SW480 (cell line): ENCODE measurements at places on chromosomes 5 and 9.

- no peak for DNase-seq
These were observed 72.9 kb downstream of the ZNF622 start for GRCh38 chr5:16392718-16393117.

GRCh38 chr5:76086095-76086494 lies 2.9 kb downstream of the SV2C start:
- DNase-seq, result no peak

- no peak for DNase-seq
These were observed 32.0 kb upstream of the TTC1 start for GRCh38 chr5:159976921-159977320.

DNA sequence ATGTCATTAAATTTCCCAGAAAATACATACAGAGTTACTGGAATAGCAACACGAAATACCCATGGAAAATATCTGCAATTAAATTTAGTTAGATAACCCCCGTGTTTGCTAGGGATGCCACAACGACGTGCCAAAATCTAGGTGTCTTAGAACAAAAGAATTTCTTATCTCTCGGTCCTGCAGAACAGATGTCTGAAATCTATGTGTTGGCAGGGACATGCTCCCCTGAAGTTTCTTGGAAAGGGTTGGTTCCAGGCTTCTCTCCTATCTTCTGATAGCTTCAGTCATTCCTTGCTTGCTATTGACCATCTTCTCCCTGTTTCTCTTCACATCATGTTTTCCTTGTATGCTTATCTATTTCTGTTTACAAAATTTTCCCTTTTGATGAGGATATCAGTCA lies 1067.0 kb downstream of the CDH18 start:
- no peak for DNase-seq

GRCh38 chr5:142322747-142323479 lies 1.9 kb downstream of the SPRY4 start:
- no peak for DNase-seq

GRCh38 chr9:126696401-126697145 lies 82.8 kb downstream of the LMX1B start:
- DNase-seq, result no peak

DNA sequence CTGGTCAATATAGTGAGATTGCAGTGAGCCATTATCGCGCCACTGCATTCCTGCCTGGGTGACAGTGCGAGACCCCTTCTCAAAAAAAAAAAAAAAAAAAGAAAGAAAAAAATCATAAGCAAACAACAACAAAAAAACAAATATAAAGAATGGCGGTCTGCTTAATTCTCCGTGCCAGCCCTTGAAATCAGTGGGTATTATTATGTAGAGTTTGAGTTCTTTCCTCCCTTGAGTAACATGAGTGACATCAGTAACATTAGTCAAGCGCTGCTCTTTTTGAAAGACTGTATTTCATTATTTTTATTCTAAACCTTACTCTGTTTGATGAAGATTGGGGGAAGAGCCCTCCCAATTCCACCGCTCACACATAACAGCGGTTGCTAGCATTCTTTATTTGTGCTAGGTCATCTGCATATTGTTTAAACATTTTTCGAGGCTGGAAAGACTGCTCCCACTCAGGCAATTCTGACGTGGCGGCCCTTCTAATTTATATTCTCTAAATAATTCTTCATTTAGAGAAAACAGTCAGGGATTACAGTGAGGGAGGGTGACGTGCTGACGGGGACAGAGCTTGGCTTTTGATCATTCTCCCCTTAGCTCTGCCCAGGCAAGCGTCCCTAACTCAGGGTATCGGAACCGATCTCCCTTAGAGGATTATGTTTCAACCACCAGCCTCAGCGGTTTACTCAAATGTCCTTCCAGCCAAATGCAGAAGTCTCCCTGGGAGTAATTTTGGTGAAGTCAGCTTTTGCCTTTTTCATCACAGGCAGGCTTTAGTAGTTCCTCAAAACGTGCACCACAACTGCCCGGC lies 860 bp upstream of the MARCHF6 start:
- DNase-seq, result peak; percentile 59

DNA sequence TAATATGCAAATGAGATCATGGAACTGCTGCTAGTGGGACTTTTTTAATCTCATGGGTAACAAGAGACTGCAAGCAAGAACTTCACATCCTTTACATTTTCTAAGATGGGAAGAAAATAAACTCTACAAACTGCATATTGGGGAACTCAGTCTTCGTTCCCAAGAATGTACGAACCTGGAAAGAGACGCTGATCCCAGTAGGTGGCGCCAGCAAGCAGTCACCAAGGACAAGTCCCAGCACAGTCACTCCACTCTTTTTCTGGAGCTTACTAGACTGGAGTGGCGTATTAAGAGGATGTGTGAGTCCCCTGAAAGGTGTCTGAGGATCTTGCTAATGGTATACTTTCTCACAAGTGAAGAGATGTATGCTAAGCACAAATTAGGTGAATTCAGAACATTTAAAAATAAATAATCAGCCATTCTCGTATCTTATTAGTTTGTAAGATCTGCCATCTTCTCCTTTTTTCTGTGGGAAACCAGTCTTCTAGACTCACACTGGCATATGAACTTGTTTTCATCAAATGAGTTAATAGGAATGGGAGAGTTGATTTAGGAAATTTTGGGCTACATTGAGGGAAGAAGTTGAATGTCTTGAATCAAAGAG lies 16.0 kb upstream of the PUM3 start:
- peak; percentile 41 for DNase-seq

DNA sequence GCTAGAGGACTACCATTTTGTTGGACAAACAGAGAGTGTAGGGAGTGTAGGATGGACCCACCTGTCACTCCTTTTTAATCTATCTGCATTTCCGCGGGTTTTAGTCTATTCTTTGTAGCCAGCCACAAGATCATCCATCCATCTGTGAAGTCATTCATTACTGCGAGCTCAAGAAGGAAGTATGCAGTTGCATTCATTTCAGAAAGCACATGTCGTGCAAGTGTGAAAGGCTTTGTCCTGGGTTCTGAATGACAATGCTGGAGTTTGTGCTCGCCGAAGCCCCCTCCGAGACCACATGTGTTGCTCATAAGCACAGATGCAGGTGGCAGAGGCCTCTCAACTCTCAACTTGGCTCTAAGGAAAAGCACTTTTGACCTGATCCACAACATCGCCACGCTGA lies 70.3 kb upstream of the BASP1 start:
- no peak for DNase-seq

GRCh38 chr5:179805529-179806249 lies 977 bp downstream of the MGAT4B start:
- peak; percentile 32 for DNase-seq

DNA sequence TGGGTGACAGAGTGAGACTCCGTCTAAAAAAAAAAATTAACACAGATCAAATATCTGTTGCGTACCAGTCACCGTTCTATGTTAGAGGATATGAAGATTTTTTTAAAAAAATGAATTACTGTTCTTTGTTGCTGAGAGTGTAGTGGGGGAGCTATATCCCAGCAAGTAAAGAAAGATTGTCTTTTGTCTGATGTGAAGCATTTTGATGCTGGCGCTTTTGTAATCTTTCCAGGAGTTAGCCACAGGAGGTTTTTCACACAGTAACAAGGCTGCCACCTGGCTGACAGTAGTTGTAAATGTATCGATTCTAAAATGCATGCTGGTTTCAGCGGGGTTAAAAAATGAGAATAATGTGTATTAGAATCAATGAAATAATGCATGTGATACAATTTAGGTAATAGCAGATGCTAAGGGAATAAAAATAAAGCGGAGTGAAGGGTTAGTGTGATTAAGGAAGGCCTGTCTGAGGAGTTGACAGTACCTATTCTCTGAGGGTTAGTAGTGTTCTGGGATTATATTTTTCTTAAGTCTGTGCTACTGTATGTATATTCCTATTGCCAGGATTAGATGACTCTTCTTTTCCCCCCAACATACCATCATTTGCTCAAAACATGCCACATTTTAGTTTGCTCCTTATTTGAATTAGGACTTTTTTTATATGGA lies 3.4 kb downstream of the LMNB1 start:
- DNase-seq, result peak; percentile 73

DNA sequence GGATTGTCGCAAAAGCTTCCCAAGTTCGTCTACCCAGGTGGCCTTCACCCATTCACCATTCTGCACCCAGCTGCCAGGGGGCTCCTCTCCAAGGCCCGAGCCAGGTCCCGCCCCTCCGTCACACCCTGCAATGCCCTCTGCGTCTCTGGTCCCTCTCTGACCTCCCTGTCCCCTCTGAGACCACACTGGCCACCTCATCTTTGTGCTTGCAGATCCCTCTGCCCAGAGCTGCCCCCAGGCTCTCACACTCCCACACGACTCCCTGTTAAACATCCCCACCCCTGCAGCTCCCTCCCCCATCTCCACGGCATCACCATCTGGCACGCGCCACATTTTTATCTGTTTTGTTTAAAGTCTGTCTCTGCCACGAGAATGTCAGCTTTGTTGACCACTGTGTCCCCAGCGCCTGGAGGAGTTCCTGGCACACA lies 243.6 kb downstream of the PBX3 start:
- no peak for DNase-seq

- DNase-seq, result no peak
These were observed 144.6 kb downstream of the MELK start for GRCh38 chr9:36717276-36717675.

GRCh38 chr5:122219436-122220166 lies 90.3 kb downstream of the ZNF474 start:
- no peak for DNase-seq

GRCh38 chr9:88339317-88339716 lies 48.9 kb upstream of the SPIN1 start:
- no peak for DNase-seq

GRCh38 chr9:16421532-16421931 lies 448.9 kb downstream of the BNC2 start:
- DNase-seq, result no peak

GRCh38 chr5:112186401-112186990 lies 232.6 kb downstream of the EPB41L4A start:
- DNase-seq, result peak; percentile 57

- no peak for DNase-seq
These were observed 9.4 kb downstream of the KCNT1 start for GRCh38 chr9:135711391-135711790.

- DNase-seq, result no peak
These were observed 154.8 kb downstream of the PAX5 start for GRCh38 chr9:36878986-36879982.

DNA sequence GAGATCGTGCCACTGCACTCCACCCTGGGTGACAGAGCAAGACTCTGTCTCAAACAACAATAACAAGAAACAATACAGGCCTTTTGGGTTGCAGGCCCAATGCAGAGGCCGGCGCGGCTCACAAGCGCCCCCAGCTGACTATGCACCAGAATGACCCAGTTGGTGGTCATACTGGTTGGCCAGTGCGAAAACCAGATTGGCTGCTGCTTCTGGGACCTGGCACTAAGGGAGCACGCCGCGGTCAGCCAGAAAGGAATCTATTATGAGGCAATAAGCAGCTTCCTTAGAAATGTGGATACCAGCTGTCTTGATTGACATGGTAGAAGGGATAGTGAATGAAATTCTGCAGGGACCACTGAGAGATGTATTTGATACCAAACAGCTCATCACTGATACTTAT lies 35.0 kb downstream of the RANBP17 start:
- DNase-seq, result no peak

DNA sequence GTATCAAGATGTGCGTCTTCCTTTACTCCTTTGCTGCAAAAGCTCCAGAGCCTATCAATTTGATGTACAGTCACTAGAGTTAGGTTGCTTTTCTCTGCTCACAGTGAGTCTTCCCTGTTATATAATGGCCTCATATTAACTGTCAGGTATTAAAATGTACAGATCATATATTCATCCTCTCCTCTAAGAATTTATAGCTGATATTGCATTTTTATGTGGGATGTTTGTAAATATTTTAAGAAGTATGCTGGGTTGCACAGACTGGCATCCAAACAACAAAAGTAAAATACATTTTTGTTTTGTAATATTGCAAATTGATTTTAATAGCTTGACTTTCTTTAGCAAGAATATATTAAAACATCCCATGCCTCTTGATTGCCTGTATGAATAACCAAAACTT lies 139.5 kb downstream of the STARD4 start:
- no peak for DNase-seq

GRCh38 chr5:58674070-58674469 lies 91.2 kb downstream of the RAB3C start:
- no peak for DNase-seq

DNA sequence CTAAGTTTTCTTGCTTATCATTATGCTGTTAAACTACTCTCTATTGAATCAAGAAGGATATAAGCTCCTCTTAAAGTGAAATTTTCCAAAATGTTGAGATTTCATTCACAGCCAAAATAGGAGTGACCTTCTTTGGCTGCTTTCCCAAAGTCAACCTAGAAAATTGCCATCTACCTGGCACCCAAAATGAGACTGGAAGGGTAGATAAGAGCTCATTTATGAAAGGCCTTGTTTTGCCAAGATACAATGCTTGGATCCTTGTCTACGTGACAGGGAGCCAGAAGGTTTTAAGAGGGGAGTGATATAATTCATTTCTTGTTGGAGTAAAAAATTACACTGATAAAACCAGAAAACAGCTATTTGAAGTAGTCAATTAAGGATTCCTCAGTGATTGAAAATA lies 287.1 kb downstream of the IZUMO3 start:
- DNase-seq, result no peak

GRCh38 chr9:90107726-90108655 lies 503.2 kb downstream of the GADD45G start:
- no peak for DNase-seq

DNA sequence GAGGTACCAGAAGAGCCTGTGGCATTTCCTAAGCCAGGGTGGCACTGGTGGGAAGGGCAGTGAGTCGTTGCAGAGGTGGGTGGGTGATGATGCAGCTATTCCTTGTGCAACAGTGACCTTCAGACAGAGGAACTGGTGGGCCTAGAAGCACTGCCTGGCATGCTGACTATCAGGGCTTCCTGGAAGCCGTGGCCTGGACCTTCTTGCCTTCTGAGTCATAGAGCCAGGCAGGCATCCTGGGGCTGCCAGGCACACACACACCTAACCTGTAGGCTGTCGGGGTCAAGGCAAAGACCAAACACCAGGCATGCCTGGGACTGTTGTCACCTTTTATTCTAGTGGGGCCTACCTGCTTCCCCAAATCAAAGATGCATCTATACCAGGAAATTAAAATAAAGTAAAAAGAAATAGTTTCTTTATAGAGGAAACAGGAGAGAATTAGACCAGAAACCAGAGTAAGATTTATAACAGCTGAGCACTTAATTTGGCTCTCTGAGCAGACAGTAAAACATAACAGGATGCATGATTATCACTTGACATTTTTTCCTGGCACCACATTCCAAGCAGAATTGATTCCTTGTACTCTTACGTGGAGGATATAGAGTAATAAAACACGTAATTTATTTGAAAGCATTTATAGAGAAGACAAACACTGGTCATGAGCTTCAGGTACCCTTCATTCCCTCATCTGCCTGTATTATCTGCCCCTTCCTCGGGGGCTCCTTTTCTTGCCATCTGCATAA lies 25.1 kb downstream of the NANS start:
- no peak for DNase-seq
